ENCODE measurements at places on chromosomes 12 and 14.
A peak's percentile ranks its signal among the peaks of the same experiment; 100 is the strongest.

DNA sequence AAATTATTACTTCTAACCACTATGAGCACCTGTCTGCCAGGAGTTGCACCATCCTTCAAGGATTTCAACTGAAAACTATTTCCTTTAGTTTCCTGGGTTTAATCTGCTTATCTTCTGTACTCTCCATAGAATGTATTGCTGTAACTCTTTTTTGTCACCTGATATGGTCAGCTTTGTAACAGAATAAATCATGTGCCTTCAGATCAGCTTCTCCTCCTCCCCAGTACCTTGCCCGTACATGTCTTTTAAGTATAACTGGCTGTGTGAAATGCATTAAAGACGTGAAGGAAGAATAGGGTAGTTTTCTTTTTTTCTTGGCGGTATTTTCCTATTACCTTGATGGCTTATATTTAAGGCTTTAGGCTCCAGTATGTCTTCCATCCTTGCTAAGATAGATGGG, 200.3 kb upstream of the NAV3 start:
- no peak for DNase-seq

GRCh38 chr12:4052691-4053090, 179.5 kb upstream of the PARP11 start:
- DNase-seq = no peak

DNA sequence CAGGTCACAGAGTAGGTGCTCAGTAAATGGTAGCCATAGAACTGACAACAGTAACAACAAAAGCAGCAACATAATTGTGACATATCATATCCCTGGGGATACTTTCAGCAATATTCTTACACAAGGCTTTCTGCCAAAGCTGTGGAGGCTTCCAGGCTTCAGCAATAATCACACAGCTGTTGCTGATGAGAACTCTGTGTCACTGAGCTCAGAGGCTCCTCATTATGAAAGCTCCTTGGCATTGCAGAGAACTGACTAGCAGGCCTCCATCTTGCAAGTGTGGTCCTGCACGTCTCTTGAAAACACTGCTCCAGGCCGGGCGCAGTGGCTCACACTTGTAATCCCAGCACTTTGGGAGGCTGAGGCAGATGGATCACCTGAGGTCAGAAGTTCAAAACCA, 97.3 kb upstream of the BTG1 start:
- no peak for DNase-seq

DNA sequence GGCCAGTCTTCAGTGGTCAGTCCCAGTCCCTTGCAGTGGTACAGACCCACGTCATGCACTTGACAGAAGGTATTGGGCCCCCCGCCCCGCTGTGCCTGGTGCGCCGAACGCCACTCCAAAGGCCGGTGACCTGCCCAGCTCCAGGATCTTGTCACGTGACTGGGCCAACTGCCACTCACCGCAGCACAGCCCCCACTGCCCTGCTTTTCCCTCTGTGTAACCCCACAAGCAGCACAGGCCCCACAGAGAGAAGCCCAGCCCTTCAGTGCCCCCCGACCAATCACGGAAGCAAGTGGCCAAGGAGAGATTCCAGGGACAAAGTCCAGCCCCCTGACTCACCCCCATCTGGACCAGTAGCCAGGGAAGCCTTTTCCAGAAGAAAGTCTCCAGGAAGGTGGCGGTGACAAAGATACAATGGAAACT, 498 bp downstream of the GPR132 start:
- DNase-seq = no peak

GRCh38 chr14:64726585-64726890, 22.3 kb downstream of the PLEKHG3 start:
- no peak for DNase-seq

DNA sequence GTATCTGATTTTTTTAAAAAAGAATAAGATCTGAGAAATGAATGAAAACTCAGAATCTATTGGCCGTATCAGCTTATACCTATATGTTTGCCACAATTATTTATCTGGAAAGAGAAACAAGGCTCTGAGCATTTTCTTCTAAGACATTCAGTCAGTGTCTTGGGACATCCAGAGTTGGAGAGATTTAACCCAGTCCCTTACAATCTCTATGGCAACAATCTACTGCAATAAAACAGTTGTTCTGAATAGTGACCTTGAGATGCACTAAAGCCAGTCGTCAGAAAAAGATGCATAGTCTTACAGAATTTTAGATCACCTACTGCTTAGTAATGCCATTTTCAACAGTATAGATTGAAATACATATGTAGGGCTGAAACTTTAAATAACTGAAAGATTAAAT, 52.0 kb upstream of the SOCS2 start:
- DNase-seq = no peak

DNA sequence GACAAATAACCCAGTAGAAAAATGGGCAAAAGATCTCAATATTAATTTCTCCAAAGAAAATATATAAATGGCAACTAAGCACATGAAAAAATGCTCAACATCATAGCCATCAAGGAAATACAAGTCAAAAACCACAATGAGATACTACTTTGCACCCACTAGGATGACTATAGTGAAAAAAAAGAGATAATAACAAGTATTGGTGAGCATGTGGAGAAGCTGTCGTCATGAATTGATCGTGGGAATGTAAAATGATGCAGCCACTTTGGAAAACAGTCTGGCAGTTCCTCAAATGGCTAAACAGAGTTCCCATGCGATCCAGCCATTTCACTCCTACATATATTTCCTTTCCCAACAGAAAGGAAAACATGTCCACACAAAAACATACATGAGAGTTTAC, 18.1 kb downstream of the JDP2 start:
- no peak for DNase-seq

- DNase-seq = peak; percentile 39
Measured at GRCh38 chr12:53006810-53007309, 604 bp downstream of the EIF4B start.

- no peak for DNase-seq
Measured at GRCh38 chr12:22740656-22741355, 115.8 kb downstream of the ETNK1 start.

DNA sequence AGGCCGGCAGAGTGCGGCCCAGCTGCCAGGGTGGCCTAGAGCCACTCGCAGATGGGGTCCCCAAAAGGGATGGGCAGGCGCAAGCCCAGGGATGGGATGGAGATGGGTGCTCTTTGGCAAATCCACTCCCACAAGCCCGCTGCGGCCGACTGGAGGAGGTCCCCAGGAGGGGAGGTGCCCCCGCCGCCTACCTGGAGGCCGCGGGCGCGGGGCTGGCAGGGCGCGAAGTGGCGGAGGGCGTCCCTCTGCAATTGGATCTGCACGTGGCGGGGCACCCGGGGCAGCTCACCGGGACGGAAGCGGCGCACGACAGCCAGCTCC, 730 bp downstream of the PPP1R3E start:
- no peak for DNase-seq

DNA sequence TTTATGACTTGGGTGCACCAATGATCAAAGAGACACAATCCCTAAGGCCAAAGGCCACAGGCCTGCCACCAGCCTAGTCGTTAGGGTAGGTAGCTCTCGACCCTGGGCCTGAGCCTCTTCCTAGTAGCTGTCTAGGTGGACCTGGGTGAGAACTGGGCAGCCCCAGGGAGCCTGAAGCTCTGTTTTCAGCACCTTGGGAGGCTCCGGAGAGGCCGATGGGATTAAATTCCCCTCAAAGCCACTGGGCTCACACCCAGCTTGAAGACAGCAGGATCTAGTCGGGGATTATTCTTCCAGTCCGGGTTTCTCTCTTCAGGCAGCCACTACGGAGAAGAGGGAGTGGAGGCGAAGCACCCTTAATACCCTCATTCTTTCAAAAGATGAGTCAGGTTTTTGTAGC, 79.8 kb downstream of the TMEM260 start:
- no peak for DNase-seq

DNA sequence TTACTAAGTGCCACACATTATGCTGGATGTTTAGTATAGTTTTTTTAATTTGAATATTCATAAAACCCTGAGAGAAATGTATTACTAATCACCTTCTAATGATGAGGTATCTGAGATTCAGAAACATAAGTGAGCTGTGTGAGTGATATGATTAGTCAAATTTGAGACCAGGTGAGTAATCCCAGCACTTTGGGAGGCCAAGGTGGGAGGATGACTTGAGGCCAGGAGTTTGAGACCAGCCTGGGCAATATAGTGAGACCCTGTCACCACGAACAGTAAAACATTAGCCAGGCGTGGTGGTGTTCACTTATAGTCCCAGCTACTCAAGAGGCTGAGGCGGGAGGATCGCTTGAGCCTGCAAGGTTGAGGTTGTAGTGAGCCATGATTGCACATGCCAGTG, 438.4 kb downstream of the RAD51B start:
- no peak for DNase-seq

DNA sequence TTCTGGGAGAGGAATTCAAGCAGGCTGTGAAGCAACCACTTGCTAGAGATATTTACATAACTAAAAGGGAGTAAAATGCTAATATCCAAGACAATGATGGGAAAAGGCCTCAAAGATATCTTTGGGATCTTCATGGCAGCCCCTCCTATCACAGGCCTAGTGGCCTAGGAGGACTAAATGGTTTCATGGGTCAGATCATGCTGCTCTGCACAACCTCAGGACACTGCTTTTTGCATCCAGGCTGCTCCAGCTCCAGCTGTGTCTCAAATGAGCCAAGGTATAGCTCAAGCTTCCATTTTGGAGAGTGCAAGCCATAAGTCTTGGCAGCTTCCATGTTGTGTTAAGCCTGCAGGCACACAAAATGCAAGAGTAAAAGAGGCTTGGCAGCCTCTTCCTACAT, 195.6 kb upstream of the SSTR1 start:
- no peak for DNase-seq

GRCh38 chr12:57208631-57209282, 7.8 kb upstream of the NXPH4 start:
- DNase-seq = no peak

- no peak for DNase-seq
Measured at GRCh38 chr14:27184427-27184826, 586.6 kb upstream of the NOVA1 start.

DNA sequence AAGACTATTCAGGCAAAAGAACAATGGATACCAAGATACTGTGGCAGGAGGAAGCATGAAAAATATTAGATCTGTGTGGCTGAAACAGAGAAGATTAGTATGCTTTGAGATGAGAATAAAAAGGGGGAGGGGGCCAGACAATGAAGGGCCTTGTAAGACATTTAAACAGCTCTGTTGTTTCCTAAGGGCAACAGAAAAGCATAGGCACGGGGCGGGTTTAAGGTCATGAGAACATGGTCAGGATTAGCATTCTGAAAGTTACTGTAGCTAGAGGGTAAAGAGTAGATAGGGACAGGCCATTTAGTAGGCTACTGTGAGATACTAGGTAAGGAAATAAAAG, 18.6 kb downstream of the INTS13 start:
- no peak for DNase-seq

- DNase-seq = no peak
Measured at GRCh38 chr14:51743588-51744000, 91.9 kb downstream of the FRMD6 start.

DNA sequence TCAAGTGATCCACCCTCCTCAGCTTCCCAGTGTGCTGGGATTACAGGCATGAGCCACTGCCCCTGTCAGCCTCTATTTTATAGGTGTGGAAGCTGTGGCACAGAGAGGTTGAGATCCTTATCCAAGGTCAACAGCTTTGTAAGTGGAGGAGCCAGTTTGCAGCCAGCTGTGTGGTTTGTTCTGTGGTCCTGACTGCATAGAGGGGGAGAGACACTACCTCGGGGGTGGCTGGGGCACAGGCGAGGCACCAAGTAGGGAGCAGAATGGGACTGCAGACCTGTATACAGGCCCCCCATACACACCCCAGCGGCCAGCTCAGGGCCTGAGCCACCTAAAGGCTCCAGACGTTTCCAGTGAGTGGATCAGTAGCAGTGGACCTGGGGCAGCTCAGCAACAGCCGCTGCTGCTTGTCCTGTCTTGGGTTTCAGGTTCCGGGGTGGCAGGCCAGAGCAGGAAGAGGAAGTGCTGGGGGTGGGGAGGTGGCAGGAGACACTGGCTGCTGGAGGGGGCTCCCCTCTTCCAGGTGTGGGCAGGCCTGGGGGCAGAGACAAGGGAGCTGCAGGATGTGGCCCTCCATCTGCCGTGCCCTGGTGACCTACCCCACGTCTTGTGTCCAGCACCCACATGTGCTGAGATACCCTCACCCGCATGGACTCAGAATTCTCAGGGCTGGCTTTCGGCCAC, 11.0 kb downstream of the ORAI1 start:
- no peak for DNase-seq

- no peak for DNase-seq
Measured at GRCh38 chr12:132163041-132163910, 19.0 kb downstream of the NOC4L start.

- DNase-seq = peak; percentile 17
Measured at GRCh38 chr12:87953256-87953860, 75.8 kb downstream of the C12orf50 start.

DNA sequence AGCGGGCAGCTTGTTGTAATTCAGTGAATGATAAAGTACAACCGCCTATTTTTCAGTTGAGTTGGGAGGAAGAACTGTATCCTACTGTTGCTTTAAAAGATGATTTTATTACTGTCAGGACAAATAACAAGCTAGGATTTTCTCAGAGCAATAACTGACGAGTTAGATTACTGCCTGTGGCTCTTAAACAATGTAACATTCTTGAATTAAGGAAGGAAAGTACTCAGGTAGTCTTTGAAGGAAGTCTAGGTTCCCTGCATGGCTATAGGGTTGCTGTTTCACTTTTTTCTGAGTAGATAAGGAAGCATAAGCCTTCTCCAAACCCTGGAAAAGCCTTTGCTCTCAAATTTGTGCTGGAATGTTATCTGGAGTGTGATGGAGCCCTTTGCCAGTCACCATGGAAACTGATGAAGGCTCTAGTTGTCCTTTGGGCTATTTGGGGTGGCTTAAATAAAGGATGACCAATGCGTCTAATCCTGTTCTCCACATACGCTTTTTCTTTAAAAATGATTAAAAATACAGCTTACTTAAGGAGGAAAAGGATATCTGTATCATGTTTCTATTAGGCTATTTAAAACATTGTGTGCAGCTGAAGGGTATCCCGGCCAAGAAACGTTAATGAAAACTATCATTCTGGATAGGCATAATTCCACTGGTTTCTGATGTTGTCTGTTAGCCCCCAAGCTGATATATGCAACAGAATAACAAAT, 17.7 kb downstream of the NUBPL start:
- DNase-seq = no peak

DNA sequence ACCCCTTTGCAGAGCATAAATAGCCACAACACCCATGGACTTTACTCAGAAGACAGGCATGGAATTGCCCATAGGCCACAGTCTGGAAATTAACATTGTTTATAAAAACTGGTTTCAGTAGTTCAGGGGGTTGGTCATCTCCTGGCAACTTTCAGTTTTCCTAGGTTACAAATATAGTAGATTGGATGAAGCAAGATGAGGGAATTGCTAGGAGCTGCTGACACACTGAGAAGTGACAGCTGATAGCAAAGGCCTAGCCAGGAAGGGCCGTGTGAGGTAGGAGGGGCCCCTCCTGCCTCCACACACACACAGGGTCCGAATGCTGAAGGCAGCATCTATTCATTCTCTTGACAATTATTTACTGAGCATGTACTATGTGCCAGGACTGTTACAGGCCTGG, 8.3 kb downstream of the GALNT16 start:
- no peak for DNase-seq

- no peak for DNase-seq
Measured at GRCh38 chr14:54360667-54361066, 36.1 kb upstream of the CDKN3 start.

- DNase-seq = no peak
Measured at GRCh38 chr12:103834942-103835341, 6.1 kb downstream of the NT5DC3 start.

Measured in urinary bladder (tissue), 4 donors.